ENCODE measurements at places on chromosomes 2 and 18.
A peak's percentile ranks its signal among the peaks of the same experiment; 100 is the strongest.

GRCh38 chr2:11500702-11501303 is 33.0 kb upstream of the GREB1 start:
- DNase-seq, result no peak

GRCh38 chr2:53786352-53786704 is 425 bp downstream of the ASB3 start:
- DNase-seq, result peak; percentile 64

- DNase-seq, result no peak
Observed at GRCh38 chr18:11978956-11979355, 2.4 kb upstream of the IMPA2 start.

DNA sequence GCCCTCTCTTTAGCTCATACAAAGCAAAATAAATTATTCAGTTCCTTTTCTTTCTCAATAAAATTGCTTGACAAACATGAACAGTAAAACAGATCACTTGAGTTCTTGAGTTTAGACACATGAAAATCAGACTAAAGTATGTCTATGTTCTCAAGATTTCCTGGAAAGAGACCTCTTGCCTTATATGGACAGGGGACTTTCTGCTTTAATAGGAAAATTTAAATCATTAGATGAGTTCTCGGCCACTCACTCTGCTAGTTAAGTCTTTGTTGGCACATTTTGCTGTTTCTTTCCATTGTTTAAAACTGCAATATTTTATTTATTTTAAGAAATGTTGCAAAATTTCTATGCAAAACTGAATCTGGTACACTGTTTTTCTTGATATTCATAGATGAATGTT is 207.8 kb downstream of the RND3 start:
- no peak for DNase-seq

DNA sequence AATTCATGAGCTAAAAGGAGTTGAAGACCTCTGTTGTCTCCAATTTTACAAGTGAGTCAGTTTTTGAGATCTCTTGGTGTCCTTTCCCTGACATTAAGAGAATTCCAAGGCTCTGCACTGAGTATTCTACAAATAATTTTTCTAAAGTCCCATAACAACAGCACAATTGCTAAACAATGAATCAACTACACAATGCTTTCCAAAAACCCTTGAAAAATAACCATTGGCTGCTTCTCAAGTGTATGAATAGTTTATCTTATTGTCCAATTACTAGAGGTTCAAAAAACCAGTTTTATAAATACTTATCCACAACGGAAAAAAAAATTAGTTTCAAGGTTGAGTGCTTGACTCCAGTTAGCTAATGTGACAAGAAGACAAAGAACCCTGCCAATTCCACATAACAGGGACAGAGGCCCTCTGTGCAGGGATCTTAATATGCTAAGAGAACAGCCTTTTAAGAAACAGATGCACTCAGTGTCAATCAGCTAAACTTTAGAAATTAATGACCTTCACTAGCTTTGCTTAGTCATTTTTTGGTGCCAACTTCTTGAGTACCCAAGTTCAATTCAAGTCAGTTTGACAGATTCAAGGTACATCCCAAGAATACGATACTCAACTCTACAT is 266.6 kb upstream of the CYP26B1 start:
- no peak for DNase-seq

DNA sequence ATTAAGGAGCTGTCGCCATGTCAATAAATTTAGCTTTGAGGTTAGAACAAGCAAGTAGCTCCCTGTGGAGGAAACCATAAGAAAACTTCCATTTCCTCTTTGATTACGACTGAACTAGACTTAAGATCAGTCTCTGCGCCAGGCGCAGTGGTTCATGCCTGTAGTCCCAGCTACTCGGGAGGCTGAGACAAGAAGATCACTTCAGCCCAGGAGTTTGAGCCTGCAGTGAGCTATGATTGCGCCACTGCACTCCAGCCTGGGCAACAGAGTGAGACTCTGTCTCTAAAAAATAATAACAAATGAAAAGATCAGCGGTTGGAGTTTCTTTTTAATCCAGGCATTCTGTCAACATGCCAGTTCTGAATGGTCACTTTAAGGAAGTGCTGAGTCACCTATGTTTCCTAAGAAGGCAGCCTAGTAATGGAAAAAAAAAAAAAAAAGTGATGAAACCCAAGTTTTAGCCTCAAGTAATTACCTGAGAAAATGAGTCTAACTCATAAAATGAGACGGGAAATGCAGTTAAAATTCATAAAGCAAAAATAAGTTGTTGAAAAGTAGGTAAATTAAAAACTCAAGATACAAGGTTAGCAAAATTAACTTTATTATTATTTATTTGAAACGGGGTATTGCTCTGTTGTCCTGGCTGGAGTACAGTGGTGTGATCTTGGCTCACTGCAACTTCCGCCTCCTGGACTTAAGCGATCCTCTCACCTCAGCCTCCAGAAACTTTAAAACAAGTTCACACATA is 10.2 kb downstream of the C18orf32 start:
- DNase-seq, result no peak

DNA sequence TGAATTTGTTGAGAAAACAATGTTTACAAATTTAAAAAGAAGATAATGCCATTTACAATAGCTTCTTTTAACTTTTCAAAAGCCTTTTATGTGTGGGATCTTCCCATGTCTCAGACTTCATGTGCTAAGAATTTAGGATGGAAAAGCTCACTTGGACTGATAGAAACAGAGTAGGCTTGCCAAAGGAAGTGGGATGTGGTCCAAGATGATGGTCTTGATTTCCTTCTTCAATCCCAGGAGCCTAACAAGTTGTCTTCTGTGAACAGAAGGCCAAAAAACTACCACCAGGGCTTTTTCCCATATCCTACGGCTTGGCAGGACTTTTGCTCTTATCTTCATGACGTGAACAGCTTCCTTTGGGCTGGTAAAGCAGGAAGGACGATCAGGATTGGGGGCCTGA is 9.5 kb downstream of the CXCR4 start:
- DNase-seq, result no peak

DNA sequence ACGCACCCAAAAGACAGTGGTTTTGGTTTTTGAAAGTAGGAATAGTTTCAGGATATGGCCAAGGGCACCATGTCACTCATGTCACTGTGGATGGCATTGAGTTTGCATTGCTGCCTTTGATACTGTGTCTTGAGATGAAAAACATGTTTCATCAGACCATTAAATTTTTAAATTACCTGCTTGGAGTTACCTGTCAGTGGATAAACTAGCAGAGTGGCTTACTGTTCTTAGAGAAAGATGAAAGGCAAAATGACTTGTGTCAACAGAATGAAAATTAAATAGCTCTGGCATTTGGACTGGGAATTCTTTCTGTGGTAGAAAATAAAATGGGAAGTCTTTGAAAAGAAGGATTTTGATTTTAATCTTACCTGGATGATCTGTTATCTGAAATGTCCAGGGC is 386 bp downstream of the ICOS start:
- no peak for DNase-seq

DNA sequence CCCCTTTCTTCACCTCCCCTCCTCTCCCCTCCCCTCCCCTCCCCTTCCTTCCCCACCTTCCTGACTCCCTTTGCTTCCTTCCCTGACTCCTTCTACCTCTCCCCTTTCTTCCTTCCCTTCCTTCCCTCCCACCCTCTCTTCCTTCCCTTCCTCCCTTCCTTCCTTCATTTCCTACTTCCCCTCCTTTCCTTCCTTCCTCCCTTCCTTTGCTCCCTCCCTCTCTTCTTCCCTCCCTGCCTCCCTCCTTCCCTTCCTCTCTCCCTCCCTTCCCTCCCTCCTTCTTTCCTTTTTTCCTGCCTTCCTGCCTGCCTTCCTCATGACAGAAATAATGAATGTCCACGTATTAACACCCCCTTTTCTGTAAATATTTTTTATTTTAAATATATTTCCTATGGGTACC is 260.2 kb downstream of the ZNF407 start:
- DNase-seq, result no peak

DNA sequence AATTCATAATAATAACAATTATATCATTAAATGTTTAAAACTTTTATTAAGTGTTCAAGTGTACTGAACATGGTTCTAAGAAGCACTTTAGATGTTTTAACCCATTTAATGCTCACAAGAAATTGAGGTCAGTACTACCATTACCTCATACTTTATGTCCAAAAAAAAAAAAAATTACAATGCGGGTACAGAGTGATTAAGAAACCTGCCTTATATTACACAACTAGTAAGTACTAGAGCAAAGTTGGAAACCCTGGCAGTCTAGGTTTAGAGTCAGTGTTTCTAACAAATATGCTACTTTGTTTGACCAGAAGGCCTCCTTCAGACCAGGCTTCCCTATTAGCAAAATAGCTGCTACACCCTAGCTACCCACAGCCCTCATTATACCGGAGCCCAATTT is 28.5 kb downstream of the PLEKHM3 start:
- no peak for DNase-seq

DNA sequence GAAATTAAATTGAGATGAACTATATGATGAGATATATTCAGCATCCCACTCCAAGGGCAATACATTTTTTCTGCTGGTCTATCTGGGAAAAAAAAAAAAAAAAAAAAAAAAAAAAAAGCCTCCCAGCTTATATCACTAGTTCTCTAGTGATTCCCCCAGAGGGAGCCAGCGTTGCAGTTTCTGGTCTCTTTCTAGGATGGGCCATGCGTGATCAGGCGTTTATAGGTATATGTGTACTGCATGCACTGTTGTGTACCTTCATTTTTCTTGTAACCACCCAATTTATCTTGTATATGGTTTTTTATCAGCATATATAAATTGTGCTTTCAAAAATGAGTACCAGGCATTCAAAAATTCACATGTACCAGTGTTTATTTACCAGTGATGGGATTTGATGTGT is 35.1 kb downstream of the DCDC2C start:
- peak; percentile 69 for DNase-seq

GRCh38 chr2:127669056-127669455 is 6.3 kb downstream of the LIMS2 start:
- DNase-seq, result no peak

All from islet precursor cell (in vitro differentiated cells).